Activated naive CD4-positive, alpha-beta T cell treated with anti-CD3 and anti-CD28 coated beads for 36 hours (primary cell): ENCODE measurements at places on chromosomes 13 and 19.
A peak's percentile ranks its signal among the peaks of the same experiment; 100 is the strongest.

DNA sequence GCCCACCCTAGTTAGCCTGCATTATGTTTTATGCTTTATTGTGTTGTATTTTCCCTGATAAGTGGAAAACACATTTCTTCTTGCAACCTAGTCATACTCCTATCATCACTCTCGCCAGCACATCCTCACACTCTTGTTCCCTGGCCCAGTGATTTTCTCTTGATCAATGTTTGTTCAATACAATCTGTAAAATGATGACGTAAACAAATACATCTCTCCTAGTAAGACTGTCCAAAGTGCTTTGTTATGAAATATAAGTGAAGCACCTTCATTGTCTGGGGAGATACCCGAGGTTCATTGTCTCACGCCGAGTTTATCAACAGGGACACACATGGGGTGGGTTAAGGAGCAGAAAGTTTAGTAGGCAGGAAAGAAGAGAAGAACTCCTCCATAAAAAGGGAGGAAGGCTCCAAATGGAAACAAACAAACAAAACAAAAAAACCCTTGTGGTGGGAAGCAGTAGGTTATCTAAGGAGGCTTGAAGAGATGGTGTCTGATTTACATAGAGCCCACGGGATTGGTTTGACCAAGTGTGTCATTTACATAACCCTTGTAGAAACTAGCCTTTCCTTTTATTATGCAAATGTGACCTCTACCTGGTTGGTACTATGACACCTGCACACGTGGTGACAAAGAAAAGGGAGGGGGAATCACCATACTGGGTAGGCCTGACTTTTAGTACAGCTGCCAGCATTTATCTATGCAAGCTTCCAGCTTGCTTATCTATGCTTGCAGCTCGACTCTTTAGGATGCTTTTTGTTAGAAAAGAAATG, 1317.9 kb upstream of the SPRY2 start:
- no peak for DNase-seq

- no peak for DNase-seq
These were observed 22.8 kb downstream of the SUGP2 start for GRCh38 chr19:19010551-19010950.

DNA sequence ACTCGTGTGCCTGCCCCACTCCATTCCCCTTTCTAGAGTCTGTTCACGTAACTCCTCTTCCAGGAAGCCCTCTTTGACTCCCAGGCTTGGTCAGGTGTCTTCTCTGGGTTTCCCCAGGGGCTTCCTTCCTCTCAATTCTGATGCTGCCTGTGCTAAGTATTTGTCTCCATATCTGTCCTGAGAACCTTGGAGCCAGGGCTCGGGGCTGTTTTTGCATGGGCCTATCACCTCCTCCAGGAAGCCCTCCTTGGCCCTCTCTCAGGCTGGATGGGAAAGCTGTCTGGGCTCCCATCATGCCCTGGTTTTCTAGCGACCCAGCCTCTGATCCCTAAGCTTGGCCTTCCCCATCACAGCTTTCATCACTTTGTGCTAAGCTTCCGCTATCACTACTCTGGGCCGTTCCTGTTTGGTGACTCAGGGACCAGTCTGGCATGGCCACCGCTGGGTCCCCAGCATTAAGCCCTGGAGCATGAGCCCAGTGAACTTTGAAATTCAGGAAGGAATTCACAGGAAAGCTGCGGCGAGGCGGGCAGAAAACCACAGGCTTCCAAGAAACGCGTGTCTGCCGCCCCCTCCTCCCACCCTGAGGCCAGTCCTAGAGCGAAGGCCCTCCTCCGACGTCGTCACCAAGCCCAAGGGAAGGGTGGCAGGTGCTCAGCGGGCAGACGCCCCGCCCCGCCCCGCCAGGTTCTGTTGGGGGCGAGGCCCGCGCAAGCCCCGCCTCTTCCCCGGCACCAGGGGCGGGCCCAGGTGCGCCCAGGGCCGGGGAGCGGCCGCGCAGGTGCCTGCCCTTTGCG, 486 bp upstream of the SPINT2 start:
- DNase-seq, result peak; percentile 86

- DNase-seq, result peak; percentile 83
These were observed 33.8 kb upstream of the GARRE1 start for GRCh38 chr19:34220472-34221063.

DNA sequence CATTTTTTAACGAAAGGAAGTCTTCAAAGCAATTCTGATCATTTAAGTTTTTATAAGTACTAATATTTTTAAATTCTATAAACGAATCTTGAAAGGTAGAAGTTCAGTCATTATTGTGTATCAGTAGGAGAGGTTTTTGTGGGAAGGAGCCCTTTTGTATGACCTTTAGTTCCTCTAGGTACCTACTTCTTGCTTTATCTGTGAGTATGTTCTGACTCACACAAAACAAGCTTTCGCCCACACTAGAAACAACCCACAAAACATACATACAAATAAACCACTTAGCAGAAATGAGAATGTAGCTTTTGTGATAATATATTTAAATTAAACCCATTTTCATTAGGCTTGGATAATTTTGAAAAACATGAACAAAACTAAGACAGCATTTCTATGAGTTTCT, 27.8 kb downstream of the ERCC5 start:
- no peak for DNase-seq

DNA sequence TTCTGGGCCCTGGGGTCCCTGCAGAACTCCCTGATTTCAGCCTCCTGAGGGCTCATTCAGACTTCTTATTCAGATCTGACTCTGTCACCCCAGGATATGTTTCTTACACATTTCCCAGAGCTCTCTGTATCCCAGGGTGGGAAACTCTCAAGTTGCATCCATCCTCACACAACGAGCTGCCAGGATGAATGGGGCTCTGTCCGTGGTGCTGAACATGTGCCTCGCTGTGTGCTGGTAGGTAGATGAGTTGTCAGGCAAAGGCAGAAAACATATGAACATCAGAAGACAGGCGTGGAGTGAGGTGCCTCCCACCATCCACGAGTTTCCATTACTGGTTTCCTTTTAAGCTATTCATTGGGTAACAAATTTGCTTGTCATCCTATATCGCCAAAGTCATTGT, 11.4 kb upstream of the IGFL1 start:
- peak; percentile 72 for DNase-seq

DNA sequence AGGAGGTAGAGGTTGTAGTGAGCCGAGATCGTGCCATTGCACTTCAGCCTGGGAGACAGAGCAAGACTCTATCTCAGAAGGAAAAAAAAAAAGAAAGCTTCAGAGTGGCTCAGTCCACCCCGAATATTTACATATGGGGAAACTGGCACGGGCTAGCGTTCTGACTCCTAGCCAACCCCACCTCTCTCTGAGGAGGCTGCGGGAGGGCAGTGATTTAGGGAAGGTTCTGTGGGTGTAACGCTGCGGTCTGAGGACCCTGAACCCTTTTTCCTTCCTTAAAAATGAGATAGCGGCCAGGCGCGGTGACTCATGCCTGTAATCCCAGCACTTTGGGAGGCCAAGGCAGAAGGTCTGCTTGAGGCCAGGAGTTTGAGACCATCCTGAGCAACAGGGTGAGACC, 5.0 kb downstream of the LRRC25 start:
- no peak for DNase-seq

DNA sequence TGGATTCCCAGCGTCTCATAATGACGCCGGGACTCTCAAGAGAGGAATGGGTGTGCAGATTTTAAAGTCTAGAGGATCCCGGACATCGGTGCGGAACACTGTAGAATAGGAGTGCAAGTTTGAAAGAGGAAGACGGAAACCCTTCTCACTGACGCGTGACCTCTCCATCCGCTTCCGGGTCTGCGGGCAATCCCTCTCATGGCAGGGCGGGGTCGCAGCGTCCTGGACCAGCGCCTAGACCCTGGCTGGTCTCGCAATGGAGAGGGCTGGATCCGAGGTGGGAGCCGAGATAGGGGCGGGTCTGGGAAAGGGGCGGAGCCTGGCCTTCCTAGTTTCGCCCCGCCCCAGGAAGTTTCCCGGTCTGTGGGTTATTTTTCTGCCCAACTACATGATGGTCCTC, 4.6 kb upstream of the ZNF845 start:
- peak; percentile 25 for DNase-seq

DNA sequence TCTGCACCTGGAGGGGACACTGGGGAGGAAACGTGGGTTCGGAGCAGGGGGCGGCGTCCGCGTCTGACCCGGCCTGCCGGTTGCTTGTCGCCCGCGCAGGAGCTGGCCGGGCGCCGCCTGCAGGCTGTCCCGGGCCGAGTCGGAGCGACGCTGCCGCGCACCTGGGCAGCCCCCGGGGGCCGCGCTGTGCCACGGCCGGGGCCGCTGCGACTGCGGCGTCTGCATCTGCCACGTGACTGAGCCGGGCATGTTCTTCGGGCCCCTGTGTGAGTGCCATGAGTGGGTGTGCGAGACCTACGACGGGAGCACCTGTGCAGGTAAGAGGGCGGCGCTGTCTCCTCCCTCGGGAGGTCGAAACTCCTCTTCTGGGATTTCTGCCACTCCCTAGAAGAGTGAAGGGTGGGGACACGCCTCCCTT, 1.3 kb downstream of the ITGBL1 start:
- no peak for DNase-seq

GRCh38 chr19:18049385-18049784, 37.3 kb downstream of the IL12RB1 start:
- DNase-seq, result no peak

GRCh38 chr13:20131057-20131832, 29.6 kb downstream of the GJA3 start:
- DNase-seq, result no peak

DNA sequence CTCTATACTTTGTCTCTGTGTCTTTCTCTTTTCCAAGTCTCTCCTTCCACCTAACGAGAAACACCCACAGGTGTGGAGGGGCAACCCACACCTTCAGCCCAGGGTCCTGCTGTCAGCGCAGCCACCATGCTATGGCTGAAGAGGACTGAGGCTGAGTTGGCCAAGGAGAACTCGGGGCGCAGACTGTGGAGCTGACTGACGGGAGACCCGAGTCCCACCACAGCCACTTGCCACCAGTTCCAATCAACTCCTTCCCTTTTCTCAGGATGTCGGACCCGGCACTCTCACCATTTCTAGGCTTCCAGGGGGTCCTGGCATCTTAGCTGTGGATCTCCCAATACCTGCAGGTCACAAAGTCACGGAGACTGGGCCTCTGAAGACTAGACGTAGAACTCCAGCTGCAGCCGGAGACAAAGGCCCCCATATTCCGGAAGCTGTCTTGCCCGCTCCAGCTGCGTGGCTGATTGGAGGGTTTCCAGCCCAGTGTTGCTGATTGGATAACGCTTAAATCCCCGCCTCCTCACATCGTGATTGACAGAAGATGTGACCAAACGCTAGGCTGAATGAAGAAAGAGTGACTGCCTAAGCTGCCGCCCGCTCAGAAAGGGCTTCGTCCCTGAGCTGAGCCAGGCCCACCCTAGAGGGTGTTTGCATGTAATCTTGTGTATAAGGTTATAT, 63.6 kb downstream of the ZNF429 start:
- peak; percentile 94 for DNase-seq

DNA sequence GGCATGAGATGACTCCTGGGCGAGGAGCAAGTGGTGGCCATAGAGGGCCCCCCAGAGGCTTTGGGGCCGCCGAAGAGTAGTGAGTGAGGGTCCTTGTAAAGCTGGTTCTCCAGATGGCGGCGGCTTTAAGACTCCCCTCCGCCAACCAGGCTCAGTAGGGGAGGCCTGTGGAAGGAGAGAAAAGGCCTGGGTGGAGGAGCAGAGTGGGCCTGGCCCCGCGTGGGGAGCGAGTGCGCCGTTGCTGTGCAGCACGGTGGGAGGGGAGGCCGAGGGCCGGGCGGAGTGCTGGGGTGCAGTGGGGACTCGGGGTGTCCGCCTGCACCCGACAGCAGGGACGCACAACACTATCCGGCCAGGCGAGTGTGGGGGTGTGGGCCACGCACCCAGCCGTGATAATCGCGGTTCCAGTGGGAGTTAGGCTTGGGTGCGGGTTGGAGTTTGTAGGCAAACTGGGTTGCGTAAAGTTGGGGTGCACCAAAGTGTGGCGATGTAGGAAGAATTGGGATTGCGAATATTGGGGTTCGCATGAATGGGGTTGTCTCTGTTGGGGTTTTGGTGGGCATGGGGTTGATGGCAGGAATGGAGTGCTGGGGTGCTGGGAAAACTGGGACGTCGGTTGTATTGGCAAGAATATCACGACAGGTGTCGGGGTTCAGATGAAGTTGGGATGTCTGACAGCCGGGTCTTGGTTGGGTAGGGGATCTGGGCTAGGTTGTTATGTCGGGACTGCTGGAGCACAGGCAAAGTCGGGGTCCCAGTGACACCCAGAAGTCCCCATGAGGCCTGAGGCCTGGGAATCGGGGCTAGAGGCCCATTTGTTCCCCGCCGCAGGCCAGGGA, 687 bp upstream of the CIRBP start:
- no peak for DNase-seq

DNA sequence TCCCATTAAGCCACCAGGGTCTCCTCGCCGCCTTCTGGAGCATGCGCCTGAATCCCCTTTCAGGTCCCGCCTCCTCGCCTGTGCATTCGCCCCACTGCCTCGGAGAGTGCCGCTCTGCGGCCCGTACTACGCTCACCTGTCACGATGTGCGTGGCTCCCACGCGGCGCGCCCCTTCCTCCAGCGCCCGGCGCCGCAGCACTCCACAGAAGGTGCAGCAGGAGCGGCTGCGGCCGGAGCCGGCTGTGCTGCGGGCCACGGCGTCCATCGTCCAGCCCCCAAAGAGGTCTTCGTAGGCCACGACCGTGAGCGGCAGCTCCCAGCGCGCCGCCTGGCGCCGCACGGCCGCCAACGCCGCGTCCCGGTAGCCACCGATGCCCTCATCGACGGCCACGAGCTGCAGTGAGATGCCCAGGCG, 4.3 kb downstream of the CTU1 start:
- DNase-seq, result no peak

DNA sequence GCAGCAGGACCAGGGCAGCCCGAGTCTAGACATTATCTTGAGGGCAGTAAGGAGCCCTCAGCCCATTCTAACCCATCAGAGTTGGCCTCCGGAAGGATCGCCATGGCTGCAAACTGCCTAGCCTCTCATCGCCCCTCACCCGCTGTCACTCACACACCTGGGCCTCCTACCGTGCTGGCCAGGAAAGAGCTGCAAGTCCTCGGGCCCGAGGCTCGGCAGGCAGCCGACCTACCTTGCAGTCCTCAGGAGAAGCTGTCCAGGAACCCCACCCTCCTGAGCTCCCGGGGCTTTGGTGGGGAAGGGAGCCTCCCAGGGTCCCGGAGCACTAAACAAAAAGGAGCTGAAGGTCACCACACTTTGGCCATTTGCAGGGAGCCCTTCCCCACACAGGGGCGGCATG, 46.8 kb downstream of the CCNE1 start:
- no peak for DNase-seq

DNA sequence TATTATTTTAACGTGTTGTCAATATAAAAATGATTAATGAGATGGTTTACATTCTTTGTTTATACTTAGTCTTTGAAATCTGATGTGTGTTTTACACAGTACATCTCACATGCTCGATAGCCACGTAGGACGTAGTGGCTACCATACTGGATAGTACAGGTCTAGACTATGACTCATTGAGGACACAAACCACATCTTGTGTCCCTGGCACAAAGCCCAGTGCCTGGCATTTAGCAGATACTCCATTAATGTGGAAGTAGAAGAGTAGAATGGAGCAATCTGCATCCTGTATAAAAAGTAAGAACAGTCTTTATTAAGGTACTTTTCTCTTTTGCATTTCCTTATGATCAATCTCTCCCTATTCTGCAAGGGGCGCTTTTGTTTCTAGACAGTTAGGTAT, 49.0 kb upstream of the FRY start:
- no peak for DNase-seq

- no peak for DNase-seq
These were observed at the start of gene CACNG6 for GRCh38 chr19:53991224-53992113. Gene CACNG6, plus strand, starts transcription at chr19:53991637. Its CDS starts 1,241 bp downstream, at chr19:53992878.

- no peak for DNase-seq
These were observed 15.7 kb downstream of the MRPS12 start for GRCh38 chr19:38946229-38947010.
